ENCODE measurements at places on chromosomes 3 and 15.

DNA sequence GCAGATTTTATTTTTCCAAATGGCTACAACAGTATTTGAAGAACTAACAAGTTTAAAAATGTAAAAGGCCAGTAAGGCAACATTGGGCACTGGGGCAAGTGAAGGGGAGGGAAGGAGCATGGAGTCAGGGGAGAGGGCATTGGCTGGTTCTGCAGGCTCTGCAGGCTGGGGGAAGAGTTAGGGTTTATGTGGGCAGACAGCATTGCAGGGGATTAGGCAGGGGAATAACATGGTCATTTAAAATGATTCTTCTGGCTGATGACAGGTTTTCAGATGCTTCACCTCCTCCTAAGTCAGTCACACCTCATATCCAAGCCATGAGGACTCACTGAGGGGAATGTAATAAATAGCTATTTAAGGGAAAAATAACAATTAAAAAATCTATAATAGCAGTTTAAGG is 52.6 kb downstream of the BTD start:
- no peak for DNase-seq

GRCh38 chr3:189071446-189071845 is 100.3 kb upstream of the TPRG1 start:
- DNase-seq, result peak; percentile 33

DNA sequence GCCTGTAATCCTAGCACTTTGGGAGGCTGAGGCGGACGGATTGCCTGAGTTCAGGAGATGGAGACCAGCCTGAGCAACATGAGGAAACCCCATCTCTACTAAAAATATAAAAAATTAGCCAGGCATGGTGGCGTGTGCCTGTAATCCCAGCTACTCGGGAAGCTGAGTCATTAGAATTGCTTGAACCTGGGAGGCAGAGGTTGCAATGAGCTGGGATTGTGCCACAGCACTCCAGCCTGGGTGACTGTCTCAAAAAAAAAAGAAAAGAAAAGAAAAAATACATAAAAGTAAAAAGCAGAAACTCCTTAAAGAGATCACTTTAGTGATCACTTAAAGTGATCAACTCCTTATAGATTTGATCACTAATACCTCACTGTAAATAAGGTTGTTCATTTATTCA is 78.0 kb downstream of the GMPS start:
- no peak for DNase-seq

DNA sequence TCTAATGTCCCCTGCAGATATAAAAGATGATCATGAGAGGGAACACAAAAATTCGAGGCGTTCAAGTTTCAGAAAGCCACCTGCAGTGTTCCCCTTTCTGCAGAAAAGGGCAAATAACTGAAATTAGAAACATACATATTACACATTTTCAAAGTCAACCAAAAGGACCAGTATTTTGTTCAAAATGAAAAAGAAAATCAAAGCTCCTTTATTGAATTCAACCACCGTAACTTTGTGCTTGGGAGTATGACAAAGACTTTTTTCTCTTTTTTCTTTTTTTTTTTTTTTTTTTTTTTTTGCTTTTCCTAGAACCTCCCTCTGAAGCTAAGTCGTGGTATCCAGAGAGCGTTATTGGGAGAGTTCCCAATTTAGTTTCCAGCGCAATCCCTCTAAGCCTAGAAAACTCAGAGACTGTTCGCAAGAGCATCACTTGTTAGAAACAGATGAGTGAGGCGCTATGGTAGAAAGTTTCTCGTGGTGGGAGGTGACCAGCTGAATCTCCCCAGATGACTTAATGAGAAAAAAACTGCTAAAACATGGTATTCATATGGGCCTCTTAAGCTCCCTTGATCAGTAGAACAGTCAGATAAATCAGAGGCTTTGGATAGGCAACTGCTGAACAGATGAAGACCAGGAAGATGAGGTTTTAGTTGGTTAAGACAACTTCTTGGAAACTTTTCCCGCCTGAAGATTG is 77.4 kb downstream of the MB21D2 start:
- DNase-seq, result no peak

GRCh38 chr15:70192041-70192440 is 94.3 kb upstream of the TLE3 start:
- no peak for DNase-seq

DNA sequence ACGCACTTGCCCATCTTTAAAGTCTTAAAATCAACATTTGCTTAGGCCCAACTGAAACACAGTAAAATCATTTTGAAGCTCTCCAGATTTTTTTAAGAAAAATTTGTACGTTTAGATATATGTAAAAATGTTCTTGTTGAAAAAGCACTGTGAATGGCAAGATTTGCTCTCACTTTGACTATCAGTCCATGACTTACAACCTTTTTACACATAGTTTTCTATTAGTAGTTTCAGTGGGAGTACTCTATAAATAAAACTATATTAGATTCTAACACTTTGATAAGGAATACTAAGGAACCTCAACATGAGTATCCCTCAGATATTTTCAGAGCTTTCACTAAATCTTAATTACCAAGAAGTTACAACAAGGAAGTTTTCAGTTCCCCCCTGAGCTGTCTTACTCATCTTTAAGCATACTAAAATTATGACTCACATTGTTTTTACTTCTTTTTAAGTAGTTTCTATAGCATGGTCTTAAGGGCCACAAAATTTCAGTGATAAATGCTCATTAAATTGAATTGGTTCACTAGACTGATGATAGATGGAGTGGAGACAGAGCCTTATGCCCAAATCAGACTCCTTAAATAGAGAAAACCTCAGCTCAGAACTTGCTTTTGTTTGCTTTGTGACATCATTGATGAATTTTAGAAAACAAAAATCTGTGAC is 31.6 kb upstream of the RAP2B start:
- no peak for DNase-seq

DNA sequence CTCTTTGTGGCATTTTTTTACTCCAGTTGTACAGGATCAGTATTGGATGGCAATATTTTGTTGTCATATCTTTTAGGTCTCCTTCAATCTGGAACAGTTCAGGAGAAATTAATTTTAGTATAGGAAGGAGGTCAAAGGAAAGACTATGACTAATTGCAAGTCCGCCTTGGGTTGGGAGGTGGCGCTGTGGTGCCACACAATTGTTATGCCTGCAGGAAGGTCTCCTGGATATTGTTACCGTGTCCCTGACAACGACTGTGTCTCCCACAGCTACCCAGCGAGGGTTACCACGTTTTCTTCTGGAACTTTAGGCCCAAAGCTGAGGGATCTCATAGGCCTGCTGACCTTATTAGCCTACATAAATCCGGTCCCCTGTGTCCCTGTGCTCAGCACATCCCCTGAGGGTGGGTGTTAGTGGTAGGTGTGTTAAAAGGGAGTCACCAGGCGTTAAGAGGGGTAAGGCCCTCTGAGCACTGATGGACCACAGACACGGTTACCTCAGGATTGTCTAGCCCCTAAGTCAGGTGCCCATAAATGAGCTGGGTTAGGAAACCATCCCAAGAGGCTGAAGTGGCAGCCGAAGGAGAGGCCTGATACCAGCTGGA is 31.5 kb downstream of the KCNAB1 start:
- peak; percentile 51 for DNase-seq

GRCh38 chr3:48369693-48370332 is 2.2 kb upstream of the FBXW12 start:
- DNase-seq, result no peak
